ENCODE measurements at places on chromosomes 6 and 20. TPM values are rescaled to one million over a fixed set of nuclear protein-coding genes. Genes with fewer than 3 reads are reported as not detected.

The PAK5 gene
- total RNA-seq, result not detected

The CDH22 gene
- not detected for total RNA-seq

The FAM184A gene
- 2.9 TPM for total RNA-seq

The TFAP2D gene
- total RNA-seq, result not detected

The HCK gene
- total RNA-seq, result 1.0 TPM

- DNase-seq, result no peak
- no peaks in the 10 kb centered on the region for H3K27me3 ChIP-seq
- H3K36me3 ChIP-seq, result no peaks in the 10 kb centered on the region
- H3K27ac ChIP-seq, result no peak overlapping the region
These were observed 310.9 kb downstream of the PRL start for GRCh38 chr6:21985904-21986303.

DNA sequence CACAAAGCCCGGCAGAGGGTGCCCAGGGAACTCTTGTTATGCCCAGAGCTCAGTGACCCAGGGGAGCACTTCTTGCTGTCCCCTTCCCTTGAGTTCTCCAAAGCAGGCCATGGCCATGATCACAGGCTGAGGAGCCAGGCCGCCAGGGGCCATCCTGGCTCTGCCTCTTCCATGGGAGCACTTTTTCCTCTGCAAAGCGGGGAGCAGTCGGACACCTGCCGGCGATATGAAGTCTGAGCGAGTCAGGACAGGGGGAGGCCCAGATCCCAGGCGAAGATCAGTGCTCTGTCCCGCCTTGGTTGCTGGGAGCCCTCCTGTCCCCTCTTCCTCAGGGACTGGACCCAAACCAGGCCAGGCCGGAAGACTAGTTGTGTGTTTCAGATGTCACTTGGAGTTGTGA lies 67.9 kb downstream of the TCP11 start:
- no peaks in the 10 kb centered on the region for H3K27me3 ChIP-seq
- H3K4me3 ChIP-seq, result no peak overlapping the region
- peaks cover 16% of the 10 kb centered on the region for H3K36me3 ChIP-seq
- no peak for DNase-seq
- H3K27ac ChIP-seq, result no peak overlapping the region

GRCh38 chr20:818001-818664 lies 15.4 kb upstream of the FAM110A start:
- H3K36me3 ChIP-seq, result no peaks in the 10 kb centered on the region
- no peak overlapping the region for H3K4me3 ChIP-seq
- H3K27me3 ChIP-seq, result no peaks in the 10 kb centered on the region
- H3K4me1 ChIP-seq, result peaks cover 4% of the 10 kb centered on the region

- H3K27ac ChIP-seq, result no peak overlapping the region
- no peak for DNase-seq
- H3K36me3 ChIP-seq, result no peaks in the 10 kb centered on the region
These were observed 25.5 kb downstream of the CLIC5 start for GRCh38 chr6:45990162-45990561.

- no peaks in the 10 kb centered on the region for H3K36me3 ChIP-seq
- H3K27ac ChIP-seq, result no peak overlapping the region
- H3K4me1 ChIP-seq, result no peaks in the 10 kb centered on the region
- DNase-seq, result no peak
- H3K4me3 ChIP-seq, result no peak overlapping the region
These were observed 23.4 kb downstream of the THBS2 start for GRCh38 chr6:169230322-169230665.

DNA sequence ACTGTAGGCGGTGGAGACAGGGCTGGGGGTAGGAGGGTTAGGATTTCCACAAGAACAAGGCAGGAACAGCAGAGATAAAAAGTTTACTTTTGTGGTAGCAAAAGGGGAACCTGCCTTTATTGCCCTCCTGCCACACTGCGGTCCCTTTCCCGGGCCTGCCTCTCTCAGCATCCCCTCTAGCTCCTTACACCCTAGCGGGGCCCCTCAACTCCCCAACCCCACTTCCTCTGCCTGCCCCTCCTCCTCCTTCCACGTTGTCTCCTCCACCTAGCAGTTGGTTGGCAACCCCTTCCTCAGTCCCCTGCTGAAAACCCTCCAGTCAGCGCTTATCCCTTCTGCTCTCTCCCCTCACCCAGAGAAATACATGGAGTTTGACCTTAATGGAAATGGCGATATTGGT lies 714 bp downstream of the AIF1 start:
- H3K4me1 ChIP-seq, result peaks cover 27% of the 10 kb centered on the region
- H3K4me3 ChIP-seq, result peak overlapping the region; percentile 46
- no peak overlapping the region for H3K27ac ChIP-seq

DNA sequence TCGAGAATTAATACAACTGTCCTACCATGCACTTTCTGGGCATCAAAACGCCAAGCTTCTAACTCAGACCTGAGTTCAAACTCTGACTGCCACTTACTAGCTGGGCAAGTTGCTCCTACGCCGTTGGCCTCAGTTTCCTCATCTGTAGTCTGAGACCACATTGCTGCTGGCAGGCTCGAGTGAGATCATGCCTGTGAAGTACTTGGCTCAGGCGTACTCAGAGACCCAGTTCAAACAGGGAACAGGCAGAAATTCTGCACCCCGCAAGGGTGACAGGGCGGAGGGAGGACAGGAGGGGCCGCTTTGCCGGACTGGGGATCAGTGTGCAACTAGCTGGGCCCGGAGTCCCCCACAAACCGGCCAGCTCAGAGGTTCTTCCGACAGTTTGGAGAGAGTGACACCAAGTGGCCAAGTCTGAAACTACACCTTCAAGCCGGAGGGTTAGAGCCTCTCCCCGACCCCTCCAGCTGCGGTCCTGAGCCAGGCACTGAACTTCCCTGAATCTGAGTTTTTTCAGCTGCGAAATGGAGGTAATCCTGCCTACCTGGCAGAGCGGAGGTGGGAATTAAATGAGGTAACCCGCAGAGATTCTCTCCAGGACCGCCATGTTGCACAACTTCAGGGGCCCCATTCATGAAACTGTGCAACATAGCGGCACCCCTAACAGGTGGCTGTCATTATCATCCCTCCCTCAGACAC lies 46.0 kb upstream of the PTPN1 start:
- peaks cover 7% of the 10 kb centered on the region for H3K4me1 ChIP-seq
- H3K36me3 ChIP-seq, result no peaks in the 10 kb centered on the region
- no peak overlapping the region for H3K4me3 ChIP-seq
- H3K27ac ChIP-seq, result no peak overlapping the region
- peak; percentile 35 for DNase-seq

DNA sequence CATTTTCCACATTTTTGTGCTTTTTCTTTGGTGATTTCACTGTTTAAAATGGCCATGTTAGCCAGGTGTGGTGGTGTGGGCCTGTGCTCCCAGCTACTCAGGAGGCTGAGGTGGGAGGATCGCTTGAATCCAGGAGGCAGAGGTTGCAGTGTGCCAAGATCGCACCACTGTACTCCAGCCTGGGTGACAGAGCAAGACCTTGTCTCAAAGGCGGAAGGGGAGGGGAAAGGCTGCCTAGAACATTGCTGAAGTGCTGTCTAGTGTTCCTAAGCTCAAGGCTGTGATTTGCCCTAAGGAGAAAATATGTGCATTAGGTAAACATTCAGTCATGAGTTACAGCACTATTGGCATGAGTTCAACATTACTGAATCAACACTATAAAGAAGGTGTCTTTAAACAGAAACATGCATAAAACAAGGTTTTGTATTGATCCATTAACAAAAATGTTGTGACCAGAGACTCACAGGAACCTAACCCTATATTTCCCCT lies 14.0 kb downstream of the ZC2HC1B start:
- DNase-seq, result no peak
- H3K27ac ChIP-seq, result no peak overlapping the region
- no peaks in the 10 kb centered on the region for H3K4me1 ChIP-seq

DNA sequence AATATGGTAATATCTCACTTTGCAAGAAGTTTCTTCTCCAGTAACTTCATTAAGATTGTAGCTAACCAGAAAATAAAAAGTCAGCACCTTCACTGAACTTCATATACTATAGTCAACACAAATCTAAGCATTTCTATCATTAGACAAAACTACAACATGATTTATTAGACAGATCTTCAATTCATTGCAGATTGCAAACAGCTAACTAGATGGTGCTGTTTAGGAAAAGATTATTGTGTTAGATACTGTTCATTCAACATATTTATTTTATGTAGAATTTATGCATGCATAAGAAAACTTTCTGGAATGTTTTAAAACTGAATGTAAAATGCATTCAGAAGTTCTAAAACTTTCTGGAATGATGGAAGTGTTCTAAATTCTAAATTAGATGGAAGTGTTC lies 442.1 kb downstream of the HTR1B start:
- no peak overlapping the region for H3K4me3 ChIP-seq
- no peak overlapping the region for H3K27ac ChIP-seq
- no peak for DNase-seq
- H3K4me1 ChIP-seq, result no peaks in the 10 kb centered on the region
- H3K36me3 ChIP-seq, result no peaks in the 10 kb centered on the region

GRCh38 chr6:14728396-14729024 lies 517.4 kb upstream of the JARID2 start:
- no peak overlapping the region for H3K4me3 ChIP-seq
- no peaks in the 10 kb centered on the region for H3K36me3 ChIP-seq
- H3K27ac ChIP-seq, result no peak overlapping the region
- peaks cover 56% of the 10 kb centered on the region for H3K4me1 ChIP-seq
- no peaks in the 10 kb centered on the region for H3K27me3 ChIP-seq
- no peak for DNase-seq

- H3K27ac ChIP-seq, result no peak overlapping the region
- no peaks in the 10 kb centered on the region for H3K36me3 ChIP-seq
- no peak for DNase-seq
These were observed 4.2 kb downstream of the ENTPD6 start for GRCh38 chr20:25199473-25200260.

DNA sequence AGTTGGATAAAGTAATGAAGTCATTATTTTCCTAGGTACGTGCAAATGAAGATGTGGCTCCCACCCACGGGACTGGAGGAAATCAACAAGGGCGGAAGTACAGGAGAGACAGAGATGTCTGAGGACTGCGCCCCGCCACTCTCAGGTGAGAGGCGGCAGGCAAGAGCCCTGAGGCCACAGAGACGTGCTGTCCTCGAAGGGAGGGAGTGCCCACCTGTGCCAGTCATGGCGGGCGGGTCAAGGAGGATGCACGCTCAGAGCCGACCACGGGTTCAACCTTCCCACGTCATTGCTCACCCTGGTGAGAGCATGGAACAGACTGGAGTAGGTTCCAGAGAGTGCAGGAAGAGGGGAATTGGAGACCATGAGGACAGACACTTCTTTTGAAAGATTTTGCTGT lies 12.7 kb downstream of the CST8 start:
- no peak overlapping the region for H3K27ac ChIP-seq
- H3K36me3 ChIP-seq, result no peaks in the 10 kb centered on the region
- no peaks in the 10 kb centered on the region for H3K4me1 ChIP-seq
- DNase-seq, result no peak
- H3K4me3 ChIP-seq, result no peak overlapping the region

- no peak overlapping the region for H3K27ac ChIP-seq
- H3K36me3 ChIP-seq, result no peaks in the 10 kb centered on the region
- no peak overlapping the region for H3K4me3 ChIP-seq
These were observed 136.5 kb downstream of the BTBD9 start for GRCh38 chr6:38503032-38503773.

DNA sequence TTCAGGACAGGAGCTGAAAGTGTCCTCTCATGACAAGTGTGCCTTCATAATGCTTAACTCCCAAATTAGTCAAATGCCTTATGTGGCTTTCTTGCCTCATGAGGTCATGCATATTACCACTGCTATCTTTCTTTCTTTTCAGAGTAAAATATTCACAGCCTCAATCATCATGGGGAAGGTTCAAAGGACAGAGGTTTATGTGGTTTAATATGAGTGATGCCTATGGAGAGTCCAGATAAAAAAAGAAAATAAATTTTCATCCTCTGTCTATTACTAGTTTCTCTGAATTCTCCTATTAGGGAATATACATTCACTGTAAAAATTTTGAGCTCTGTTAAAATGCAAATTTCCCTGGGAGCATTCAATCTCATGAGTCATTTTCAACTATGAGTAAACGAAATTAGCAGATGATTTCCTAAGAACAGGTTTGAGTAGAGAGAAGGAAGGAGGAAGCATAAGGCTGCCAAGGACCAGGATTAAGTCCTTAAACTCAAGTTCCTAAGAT lies 396.9 kb upstream of the ADGRB3 start:
- DNase-seq, result no peak
- H3K27me3 ChIP-seq, result no peaks in the 10 kb centered on the region
- H3K4me3 ChIP-seq, result no peak overlapping the region
- H3K4me1 ChIP-seq, result no peaks in the 10 kb centered on the region

DNA sequence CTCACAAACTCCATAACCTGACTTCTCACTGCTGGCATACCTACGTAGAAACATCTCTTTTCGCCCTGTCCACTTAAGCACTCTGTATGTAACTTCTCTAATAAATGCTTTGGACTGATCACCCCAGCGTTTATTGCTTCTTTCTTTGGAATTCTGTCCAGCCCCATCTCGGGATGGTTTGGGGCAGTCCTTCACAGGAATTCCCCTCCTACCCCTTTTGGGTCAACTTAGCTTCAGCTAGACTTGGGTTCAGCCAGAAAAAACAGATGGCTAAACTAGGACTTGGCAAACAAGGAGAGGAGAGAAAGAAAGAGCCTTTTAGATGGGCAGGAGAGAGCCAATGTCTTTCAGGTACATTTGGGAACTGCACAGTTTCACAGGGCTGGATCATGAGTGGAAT lies 3.9 kb upstream of the LTV1 start:
- DNase-seq, result no peak
- H3K4me3 ChIP-seq, result no peak overlapping the region
- H3K27ac ChIP-seq, result no peak overlapping the region
- peaks cover 17% of the 10 kb centered on the region for H3K4me1 ChIP-seq

DNA sequence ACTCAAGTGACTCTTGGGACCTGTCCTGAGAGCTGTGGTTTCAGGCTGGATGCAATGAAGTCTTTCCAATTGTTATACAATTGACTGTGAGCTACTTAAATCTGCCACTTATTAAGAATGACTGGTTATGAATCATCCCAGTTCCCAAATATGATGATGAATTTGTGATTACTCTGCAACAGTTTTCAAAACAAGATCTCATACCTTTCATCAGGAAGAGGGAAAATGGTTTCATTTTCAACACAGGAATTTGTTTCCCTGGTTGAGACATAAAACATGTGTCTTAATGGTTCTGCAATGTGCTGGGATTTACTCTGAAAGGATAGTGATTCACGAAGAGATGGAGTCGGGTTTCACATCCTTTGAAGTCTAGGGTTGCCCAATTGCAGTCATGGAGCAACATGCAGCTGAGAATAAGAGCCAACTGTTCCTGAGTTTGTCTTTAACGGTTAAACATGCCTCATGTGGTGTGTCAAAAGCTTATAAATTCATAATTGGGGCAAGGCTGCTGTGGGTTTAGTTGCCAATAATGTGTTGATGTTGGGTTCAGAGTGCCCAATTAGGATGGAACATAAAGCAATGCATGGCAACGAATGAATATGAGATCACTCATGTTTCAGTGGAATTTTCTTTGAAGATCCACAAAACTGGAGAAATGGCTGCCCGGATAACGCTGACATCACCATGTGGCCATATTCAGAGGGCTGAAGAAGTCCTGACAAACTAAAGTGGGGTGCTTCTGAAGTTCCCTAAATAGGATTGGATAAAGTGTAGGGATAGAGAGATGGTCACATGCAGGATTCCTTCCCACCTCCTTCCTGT lies 41.0 kb downstream of the CYP24A1 start:
- DNase-seq, result no peak
- H3K27me3 ChIP-seq, result no peaks in the 10 kb centered on the region
- H3K27ac ChIP-seq, result no peak overlapping the region
- no peak overlapping the region for H3K4me3 ChIP-seq
- H3K4me1 ChIP-seq, result no peaks in the 10 kb centered on the region

Data from CD4-positive, alpha-beta T cell (primary cell).